Right renal cortex interstitium (tissue), 3 donors: ENCODE measurements at places on chromosomes 12 and 14. TPM values are rescaled to one million over a fixed set of nuclear protein-coding genes. Genes with fewer than 3 reads are reported as not detected.

DNA sequence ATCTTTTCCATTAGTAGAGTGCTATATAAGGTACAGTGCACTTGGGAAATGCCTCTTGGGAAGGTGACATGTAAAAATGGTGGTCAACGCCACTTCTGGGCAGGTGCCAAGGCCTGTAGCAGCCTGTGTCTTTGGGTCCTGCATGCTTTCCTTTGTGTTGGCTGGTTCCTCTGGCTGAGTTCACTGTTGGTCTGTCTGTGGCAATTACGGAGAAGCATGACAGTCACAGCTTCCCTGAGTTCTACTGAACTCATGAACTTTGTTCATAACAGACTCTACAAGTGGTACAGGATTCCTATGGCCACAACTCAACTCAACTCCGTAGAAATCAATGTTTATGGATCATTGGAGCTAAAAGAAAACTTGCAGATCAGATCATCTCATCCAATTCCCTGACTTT lies 98.0 kb downstream of the CACNA1C start:
- no peak for DNase-seq

GRCh38 chr14:34450958-34451357 lies 11.1 kb downstream of the SPTSSA start:
- no peak for DNase-seq

Gene ORAI1
- polyA plus RNA-seq = 11.0 TPM

Gene OTOGL
- polyA plus RNA-seq = 0.83 TPM

GRCh38 chr14:54686871-54687749 lies 120.2 kb downstream of the SAMD4A start:
- DNase-seq = no peak

Gene BEGAIN
- polyA plus RNA-seq = 2.3 TPM

Gene DIO3
- polyA plus RNA-seq = 0.11 TPM

Gene DEPDC4
- polyA plus RNA-seq = 5.3 TPM

- DNase-seq = no peak
These were observed 1.0 kb downstream of the DGKA start for GRCh38 chr12:55931780-55932550.

DNA sequence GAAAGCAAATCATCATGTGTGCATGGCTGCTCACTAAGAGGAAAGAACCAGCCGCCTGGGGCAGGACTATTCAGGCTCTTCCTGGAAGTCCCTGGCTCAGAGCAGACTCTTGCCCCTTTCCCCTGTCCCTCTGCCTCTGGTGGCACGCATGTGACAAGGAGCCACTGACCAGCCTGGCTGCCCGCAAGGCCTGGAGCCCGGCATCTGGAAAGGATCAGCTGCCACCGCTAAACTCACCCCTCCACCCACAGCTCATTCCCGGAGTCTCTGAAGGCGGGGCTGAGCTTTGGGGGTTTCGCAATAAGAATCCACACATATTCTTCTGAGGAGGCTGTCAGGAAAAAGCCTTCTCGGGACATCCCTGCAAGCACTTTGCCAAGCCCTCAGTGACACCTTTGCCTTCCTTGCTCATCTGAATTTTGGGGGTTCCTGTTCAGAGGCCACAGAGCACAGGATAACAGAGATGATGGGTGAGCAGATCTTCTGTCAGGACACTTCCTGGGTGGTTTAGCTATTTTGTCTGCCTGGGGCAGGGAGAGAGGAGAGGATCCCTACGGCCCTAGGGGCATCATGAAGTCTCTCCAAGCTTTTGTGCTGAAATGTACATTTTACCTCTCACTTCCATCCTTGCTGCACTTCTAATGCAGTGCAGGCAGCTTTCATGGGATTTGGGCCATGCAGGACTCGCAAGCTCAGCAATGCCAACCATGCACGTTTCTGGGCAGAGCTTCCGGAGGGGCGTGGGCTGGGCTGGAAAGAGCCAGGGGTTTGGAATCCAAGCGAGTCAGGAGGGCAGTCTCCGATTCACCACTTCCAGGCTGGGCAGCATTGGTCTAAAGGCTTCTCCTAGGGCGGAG lies 124.8 kb upstream of the MAP1LC3B2 start:
- no peak for DNase-seq

Gene PLCZ1
- 0.40 TPM for polyA plus RNA-seq

Gene C12orf54
- 0.61 TPM for polyA plus RNA-seq

DNA sequence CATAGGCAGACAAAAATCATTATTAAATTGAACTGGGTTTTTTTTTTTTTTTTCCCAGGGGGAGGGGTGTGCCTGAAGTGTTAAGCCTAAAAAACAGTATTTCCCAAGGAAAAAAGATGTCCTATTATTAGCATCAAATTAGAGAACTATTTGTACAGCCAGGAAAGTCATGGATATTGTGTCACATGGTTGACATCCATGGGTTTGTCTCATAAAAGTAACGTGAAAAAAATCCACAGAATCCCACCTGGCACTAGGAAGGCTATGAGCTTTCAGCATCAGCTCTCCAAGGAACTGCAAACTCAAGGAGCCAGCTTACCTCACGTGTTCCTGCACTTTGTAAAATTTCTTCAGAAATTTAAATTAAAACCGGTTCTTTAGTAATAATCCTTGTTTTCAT lies 69.1 kb upstream of the EGLN3 start:
- no peak for DNase-seq

Gene EIF2B1
- 60.1 TPM for polyA plus RNA-seq

Gene RTL1
- not detected for polyA plus RNA-seq

DNA sequence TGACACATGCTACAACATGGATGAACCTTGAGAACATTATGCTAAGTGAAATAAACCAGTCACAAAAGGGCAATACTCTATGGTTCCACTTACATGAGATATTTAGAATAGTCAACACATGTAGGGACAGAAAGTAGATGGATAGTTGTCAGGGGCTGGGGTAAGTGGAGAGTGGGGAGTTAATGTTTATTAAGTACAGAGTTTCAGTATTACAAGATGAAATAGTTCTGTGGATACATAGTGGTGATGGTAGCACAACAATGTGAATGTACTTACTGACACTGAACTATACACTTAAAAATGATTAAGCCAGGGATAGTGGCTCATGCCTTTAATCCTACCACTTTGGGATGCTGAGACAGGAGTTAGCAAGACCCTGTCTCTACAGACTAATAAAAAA lies 8.7 kb downstream of the NUP107 start:
- no peak for DNase-seq

DNA sequence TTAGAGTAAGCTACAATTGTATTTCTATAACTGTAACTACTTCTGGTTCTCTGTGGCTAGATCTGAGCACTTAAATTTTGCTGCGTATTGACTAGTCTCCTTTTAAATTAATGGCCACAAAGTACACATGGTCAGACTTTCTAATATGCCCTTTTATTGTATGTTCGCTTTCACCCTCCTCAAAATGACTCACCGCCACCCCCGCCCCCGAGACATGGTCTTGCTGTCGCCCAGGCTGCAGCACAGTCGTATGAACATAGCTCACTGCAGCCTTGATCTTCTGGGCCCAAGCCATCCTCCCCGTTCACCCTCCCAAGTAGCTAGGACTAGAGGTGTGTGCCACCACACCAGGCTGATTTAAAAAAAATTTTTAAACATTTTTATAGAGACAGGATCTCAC lies 11.8 kb downstream of the MTERF2 start:
- DNase-seq = no peak

DNA sequence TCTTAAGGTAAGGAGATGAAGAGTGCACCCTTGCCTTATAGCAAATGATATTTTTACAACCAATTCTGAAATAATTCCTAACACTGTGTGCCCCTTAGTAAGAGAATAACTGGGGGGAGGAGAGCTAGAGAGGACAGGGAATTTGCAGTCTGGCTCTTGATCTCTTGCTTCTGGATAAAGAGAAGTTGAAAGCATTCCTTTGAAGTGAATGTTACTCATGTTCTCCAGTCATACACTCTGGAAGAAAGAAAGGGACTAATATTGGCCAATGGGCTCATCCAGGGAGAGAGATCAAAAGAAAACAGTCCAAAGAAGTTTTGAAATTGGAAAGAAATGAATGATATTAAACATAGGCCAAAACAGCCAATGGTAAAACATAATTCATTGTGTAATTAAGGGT lies 25.3 kb downstream of the C12orf75 start:
- DNase-seq = no peak

Gene MDGA2
- 2.4 TPM for polyA plus RNA-seq

- DNase-seq = no peak
These were observed 1.5 kb downstream of the MTA1 start for GRCh38 chr14:105420974-105421674.

DNA sequence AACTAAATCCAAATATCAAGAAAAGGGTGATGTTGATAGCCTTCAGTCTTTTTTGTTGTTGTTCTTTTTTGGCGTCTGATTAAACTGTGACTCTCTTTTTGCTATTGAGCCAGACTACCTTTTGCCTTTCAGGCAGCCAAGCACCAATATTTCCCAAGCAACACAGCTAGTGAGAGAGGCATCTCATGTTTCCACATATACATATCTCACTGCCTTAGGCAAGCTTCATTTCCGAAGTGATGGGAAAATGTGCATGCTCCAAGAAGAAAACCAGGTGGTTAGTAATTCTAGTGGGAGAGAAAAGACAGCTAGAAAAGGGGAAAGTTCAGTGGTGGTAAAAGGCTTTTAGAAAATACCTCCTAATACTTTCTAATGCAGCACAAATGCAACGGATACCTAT lies 277.7 kb downstream of the TMTC2 start:
- no peak for DNase-seq

Gene CCDC175
- 1.3 TPM for polyA plus RNA-seq

DNA sequence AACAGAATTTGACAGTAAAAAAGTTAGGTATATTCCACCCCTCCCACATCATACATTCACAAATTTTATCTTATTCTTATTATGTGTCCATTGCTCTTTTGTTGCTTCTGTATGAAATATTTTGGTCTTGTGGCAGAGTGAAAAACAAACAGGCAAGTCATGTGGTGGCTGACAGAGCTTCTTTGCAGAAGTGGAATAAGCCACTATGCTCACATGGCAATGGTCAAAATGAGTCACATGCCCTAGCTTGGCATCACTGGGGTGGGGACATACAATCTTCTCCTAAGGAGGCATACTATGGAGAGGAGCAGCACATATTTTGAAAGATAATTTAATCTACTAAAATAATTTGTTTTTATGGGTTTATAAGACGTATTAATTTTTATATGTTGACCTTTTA lies 27.7 kb upstream of the CMA1 start:
- DNase-seq = no peak

GRCh38 chr12:118402251-118402650 lies 25.9 kb downstream of the SUDS3 start:
- DNase-seq = no peak

Gene KCNC2
- polyA plus RNA-seq = 0.44 TPM

Gene KRT77
- not detected for polyA plus RNA-seq

Gene IL26
- not detected for polyA plus RNA-seq

DNA sequence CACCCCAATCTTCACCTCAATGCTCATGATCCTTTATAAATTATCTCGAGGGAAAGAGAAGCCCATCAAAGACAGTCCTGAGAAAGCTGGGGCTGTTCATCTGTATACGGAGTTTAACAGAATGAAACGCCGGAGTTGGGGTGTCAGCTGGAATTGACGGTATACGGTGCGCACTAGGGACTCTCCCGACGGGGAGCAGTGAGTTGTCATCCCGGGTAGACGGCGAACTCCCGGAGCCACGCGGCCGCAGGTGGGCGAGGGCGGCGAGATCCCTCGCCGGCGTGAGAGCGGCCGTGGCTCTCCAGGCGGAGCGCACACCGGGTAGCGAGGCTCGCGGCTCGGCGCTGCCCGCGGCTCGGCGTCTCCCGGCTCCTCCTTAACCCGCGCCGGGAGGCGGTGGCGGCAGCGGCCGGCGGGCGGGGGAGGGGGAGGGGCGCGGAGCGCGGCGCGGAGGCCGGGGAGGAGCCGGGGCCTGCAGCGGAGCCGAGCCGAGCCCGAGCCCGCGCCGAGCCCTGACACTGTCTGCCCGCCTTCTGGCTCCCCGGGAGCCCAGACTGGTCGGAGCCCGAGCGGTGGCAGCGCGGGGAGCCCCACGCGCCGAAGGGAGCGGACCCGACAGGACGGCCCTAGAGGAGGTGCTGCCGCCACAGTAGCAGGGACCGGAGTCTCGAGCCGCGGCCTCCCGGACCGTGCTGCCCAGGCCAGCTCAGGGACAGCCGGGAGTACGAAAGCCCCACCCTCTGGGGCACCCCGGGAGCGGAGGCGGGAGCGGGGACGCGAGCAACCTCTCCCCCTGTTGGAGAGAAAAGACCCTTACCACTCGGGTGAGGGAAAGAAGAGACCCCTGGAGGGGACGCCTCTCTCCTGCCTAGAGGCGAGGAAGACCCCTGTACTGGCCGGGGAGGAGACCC lies at the start of gene FOXJ2:
FOXJ2 (plus strand) TSS at position 475 of the 911 bp plus-strand sequence. CDS start 7,117 bp downstream, outside the sequence.
- no peak for DNase-seq

Gene NFE2
- 2.1 TPM for polyA plus RNA-seq

DNA sequence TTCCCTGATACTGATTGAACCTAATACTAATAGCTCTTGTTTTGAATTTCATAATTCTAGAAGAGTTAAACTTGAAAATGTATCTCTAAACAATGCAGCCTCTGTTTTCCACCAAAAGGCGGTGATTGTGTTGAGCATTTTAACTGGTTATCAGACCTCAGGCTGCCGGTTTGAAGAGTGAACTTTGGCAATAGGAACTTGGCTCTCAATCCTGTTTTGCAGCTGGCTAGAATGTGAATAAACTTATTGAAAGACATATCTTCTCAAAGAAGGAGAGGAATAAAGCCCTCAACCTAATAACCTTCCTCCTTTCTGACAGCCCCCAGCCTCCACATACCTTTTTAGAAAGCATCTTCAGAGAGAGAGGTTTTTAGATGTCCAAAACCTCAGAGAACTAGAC lies 105.4 kb downstream of the SRGAP1 start:
- DNase-seq = no peak

Gene APEX1
- 334 TPM for polyA plus RNA-seq
